Nucleus accumbens (tissue), 56 donors: ENCODE measurements at places on chromosomes 1 and 21.

GRCh38 chr1:25799352-25799934 lies 550 bp upstream of the SELENON start:
- DNase-seq: no peak

GRCh38 chr1:167249702-167250101 lies 29.0 kb downstream of the POU2F1 start:
- DNase-seq: no peak

DNA sequence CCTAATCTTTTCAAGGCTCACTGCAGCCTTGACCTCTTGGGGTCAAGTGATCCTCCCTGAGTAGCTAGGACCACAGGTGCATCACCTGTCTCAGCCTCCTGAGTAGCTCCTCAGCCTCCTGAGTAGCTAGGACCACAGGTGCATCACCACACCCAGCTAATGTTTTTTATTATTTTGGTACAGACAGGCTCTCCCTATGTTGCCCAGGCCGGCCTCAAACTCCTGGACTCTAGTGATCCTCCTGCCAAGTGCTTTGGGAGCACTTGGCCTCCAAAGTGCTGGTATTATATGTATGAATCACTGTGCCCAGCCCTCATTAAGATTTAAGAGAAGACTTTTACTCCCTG lies 58.5 kb upstream of the S1PR1 start:
- DNase-seq: no peak

GRCh38 chr1:156122086-156122485 lies 7.6 kb downstream of the LMNA start:
- no peak for DNase-seq

DNA sequence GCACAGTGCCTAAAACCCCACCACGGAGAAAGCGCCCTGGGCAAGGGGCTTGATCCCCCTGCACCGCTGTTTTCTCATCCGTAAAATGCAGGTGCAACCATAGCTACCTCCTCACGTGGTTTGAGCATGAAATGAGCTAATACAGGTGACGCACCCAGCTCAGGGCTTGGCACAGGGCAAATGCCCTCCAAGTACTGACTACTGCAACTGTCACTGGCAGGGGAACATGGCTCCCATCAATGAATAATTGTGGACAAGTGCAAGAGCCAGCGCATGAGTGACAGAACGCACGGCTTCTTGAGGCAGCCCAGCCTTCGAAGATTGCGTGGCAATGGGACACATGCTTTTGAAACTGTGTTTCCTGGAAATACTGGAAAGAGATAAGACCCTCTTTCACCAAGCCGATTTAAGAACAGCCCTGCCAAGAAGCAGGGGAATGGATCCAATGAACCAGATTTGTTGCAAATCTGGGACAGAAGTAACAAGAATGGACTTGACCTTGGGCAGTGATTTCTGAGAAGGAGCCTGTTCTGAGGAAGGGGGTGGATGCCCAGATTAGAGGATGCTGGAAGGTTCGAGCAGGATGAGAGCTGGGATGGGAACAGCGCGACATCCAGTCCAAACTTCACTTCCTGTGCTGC lies 92.8 kb upstream of the IFFO2 start:
- DNase-seq: no peak
